ENCODE measurements at places on chromosomes 5 and 9.

DNA sequence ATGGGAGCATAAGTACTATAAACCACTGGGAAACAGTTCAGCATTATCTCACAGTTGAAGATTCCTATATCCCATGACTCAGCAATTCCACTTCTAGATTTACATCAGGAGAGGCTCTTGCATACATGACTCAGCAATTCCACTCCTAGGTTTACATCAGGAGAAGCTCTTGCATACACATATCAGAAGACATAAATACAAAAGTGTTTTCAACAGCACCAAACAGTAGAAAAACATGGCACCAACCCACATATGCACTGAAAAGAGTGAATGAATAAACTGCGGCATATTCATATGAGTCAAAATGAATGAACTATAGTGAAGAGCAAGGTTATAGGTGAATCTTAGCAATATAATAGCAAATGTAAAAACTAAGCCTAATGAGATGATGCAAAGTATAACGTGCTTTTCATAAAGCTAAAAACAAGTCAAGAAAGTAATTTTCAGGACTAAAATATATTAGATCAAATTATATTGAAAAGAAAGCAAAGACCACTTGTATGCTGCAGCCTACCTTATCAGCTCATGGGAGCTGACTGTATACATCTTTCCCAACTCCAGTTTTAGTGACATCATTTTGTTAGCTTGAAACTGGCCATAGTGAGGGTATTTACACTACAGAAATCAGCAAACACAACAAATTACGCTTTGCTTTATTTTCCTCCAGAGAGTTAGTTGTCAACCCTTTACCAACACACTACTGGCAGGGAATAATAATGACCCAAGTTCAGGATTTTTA is 95.8 kb downstream of the ANKRD18B start:
- DNase-seq: peak; percentile 69

GRCh38 chr5:165410476-165410875 is 1905.1 kb downstream of the MAT2B start:
- peak; percentile 6 for DNase-seq

DNA sequence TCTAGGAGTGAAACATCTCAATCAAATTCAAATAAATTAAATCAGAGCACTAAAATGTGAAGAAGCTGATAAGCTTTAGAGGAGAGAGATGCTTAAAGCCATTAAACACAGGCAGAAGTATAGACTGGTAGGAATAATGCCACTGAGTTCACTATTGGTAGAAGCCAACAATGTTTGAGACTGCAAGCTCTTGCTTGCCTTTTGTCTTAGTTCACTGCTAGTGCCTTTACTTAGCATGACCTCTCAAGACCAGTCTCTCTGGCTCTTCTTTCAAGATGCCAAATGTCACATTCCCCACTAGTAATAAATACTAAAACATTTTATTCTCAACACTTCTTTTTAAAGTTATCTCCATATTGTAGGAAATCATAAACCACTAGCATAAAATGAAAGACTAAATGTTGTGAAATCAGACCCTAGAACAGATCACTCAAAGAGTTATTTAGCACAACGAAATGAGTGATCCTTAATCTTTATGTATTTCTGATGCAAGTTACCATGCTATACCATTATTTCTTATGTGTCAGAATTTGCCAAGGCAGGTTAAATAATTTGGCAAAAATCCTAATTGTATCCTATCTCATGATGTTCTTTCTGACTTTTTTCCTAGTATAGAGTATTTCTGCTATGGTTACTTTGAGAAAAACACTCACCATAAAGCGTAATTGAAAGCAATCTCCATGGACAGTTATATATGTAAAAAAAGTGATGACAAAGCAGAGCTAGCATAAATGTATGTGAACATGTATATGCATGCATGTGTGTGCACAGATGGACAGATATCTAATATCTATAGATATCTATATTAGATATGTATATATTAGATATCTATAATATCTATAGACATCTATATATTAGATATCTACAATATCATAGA is 57.5 kb downstream of the PJA2 start:
- no peak for DNase-seq

- DNase-seq: no peak
Measured at GRCh38 chr5:107085572-107085971, 585.2 kb downstream of the EFNA5 start.

- DNase-seq: no peak
Measured at GRCh38 chr5:131854134-131854533, 57.3 kb upstream of the FNIP1 start.

DNA sequence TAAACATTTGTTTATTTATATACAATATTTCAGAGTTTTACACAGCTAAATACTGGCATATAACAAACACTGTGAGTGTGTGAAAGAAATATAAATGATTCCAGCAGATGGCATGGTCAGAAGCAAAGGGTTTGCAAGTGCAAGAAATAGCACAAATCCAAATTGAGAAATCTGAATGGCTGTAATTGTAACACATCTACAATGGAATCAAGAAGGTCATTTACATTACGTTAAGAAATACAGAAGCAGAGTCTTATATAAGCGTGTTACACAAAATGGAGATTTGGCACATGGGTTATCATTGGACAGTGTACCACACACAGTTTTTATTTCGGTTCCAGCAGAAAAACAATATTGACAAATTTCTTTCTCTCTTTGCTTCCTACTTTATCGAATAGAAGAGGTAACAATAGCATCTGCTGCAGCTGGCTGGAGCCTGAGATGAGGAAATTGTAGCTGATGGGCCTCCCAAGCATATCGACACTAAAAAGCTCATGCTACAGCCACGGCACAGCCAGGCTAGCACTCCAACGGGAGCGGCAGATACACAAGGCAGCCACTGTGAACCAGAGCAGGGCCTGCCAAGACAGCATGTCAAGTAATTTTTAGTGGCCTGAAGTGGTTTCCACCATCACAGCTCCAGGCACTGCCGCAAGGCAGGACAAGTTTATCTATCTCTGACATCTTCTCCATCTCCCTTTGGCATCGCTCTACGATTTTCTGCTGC is 564.6 kb upstream of the DMAC1 start:
- DNase-seq: no peak

- DNase-seq: no peak
Measured at GRCh38 chr5:92081958-92082712, 699.0 kb upstream of the ARRDC3 start.

- no peak for DNase-seq
Measured at GRCh38 chr9:126607731-126608130, 6.0 kb upstream of the LMX1B start.

DNA sequence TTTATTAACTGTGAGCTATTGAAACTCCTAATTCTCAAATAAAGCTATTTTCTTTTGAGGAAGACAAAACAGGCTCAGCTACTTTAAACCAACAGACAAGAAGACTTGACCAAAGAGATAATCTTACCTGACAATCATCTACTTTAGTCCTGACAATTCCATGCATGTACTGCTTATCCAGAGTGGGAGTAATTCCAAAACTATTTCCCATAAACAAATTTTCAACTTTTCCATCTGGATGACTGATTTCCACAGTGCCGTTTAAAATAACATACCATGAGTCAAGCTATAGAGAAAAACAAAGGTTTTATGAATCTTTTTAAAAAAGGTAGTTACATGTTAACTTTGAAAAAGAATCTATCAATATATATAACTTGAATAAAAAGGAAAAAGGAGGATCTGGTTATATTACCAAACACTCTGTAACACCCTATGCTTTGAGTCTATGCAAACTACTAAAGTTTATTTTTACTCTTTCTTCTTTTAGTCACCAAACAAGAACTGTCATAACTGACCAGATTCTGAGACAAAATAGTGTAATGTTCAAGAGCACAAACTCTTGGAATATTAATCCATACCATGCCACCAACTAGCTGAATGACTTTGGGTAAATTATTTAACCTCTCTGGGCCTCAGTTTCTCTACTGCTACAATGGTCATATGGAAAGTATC is 129.7 kb downstream of the RAPGEF6 start:
- no peak for DNase-seq

GRCh38 chr5:169590602-169591001 is 7.0 kb downstream of the SPDL1 start:
- no peak for DNase-seq

DNA sequence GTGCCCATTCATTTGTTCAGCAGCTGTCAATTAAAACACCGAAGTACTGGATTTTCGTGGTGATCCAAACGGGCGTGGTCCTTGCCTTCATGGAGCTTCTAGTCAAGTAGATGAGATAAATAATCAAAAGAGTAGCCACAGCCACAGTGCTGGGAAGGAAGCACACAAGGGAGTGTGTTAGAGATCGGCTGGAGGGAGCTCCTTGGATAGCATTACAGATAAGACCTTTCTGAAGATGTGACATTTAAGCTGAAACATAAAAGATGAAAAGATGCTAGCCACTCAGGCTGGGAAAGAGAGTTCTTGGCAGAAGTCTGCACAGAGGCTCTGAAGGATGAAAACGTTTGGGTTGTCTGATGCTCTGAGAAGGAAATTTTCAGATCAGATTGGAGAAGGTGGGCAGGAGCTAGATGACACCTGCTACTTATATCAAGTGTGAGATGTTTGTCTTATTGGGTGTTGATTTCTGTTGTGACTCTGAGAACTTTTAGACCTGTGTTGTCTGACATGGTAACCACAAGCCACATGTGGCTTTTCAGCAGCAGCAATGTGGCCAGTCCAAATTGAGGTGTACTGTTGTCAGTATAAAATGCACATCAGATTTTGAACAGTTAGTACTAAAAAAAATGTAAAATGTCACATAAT is 123.9 kb downstream of the TLE4 start:
- no peak for DNase-seq

DNA sequence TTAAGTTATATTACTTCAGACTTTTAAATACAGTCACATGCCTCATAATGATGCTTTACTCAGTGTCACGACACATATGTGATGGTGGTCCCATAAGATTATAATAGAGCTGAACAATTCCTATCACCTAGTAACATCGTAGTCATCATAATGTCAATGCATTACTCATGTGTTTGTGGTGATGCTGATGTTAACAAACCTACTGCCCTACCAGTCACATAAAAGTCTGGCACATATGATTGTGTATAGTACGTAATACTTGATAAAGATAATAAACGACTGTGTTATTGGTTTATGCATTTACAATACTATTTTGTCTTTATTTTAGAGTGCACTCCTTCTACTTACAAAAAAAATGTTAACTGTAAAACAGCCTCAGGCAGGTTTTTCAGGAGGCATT is 103.7 kb downstream of the PAM start:
- peak; percentile 41 for DNase-seq

GRCh38 chr5:125100951-125101350 is 354.5 kb upstream of the ZNF608 start:
- no peak for DNase-seq

DNA sequence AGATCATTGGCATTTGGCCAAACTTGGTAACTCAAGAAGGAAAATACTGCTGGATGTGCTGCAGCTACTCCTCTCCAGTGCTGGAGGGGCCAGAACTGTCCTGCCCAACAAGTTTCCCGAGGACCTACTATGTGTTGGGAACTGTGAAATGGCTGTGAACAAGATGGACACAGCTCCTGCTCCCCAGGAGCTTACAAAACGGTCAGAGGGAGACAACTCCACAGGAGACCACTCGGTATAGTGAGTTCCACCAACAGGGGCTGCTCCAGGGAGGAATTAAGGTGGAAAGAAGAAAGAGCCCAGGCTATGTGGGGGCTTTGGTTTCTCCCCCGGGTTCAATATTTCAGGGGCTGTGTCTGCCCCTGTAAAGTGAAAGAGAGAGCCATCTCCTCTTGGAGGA is 78.8 kb downstream of the GNA14 start:
- no peak for DNase-seq

DNA sequence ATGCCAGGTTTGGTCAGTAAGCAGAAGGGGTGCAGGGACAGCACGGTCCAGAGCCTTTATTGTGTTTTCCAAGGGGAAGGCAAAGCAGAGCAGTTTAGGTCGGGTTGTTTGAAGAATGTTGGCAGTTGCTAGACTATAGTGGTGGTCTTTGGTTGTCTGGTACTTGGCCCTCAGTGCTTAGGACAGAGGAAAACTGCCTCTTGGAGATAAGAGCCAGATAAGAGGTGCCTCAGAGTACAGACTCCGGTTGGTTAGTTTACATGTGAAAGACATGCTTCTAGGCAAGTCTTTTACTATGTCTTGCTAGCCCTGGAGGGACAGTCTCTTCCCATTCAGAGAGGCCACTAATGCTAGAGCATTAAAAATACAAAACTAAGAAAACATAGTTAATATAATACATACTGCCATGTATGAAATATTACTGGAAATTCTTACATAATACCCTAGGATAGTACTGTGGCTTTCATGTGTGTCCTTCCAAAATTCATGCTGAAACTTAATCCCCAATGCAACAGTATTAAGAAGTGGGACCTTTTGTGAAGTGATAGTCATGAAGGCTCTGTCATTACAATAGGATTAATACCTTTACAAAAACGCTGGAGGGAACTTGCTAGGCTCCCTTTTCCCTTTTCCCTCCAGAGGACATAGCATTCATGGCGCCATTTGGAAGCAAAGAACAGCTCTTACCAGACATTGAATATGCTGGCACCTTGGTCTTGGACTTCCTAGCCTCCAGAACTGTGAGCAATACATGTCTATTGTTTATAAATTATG is 280.4 kb downstream of the TMEM167A start:
- DNase-seq: no peak

DNA sequence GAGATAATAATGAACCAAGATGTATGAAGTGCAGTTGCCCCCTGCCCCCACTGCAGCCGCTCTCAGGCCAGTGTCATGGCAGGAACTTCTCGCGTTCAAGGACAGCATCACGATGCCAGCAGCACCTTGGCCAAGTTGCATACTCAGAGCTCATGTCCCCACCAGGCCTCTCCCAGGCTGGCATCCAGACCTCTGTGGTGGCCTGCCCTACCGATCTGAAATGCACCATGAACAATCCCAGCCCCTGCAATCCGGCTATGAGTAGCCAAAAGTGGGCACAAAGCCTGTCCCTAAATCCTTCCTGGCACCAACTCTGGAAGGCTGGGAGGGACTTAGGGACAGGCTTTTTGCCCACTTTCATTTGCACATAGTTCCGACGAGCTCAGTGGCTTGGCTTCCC is 140.9 kb downstream of the PAX5 start:
- no peak for DNase-seq

DNA sequence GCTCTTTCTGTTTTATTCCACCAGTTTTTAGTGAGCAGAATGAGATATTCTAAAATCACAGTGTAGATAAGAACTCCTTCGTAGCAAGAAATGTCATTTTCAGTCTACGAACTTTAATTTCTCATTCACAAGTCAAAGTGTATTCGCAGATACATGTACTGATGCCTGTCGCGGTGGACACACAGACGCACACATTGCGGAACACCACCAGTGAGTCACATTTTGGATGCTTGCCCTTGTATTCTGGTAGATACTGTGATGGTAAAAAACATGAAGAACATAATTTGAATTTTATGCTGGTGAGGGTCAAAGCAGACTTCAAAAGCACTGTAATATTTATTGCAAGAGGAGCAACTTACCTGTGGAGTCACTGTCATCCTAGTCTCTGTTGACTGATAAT is 4.7 kb upstream of the C9orf57 start:
- no peak for DNase-seq

- peak; percentile 69 for DNase-seq
Measured at GRCh38 chr5:106545325-106545724, 1125.4 kb downstream of the EFNA5 start.

- no peak for DNase-seq
Measured at GRCh38 chr5:85205430-85205829, 820.8 kb upstream of the EDIL3 start.

- DNase-seq: no peak
Measured at GRCh38 chr5:1998348-1998669, 115.6 kb upstream of the IRX4 start.

GRCh38 chr5:158463938-158464337 is 605.0 kb upstream of the CLINT1 start:
- peak; percentile 68 for DNase-seq

- peak; percentile 45 for DNase-seq
Measured at GRCh38 chr9:120892748-120893610, 16.0 kb upstream of the PHF19 start.

All from stromal cell of bone marrow (primary cell).